Uterine smooth muscle cell (primary cell): ENCODE measurements at places on chromosomes 3 and 15. TPM values are rescaled to one million over a fixed set of nuclear protein-coding genes. Genes with fewer than 3 reads are reported as not detected.

Gene PGBD4
- total RNA-seq = 2.0 and 2.6 TPM in 2 replicates

Gene ZNF774
- 1.1 and 2.5 TPM in 2 replicates for total RNA-seq

Gene GRK7
- under 0.01 TPM in 1 of 2 replicates, not detected in the other for total RNA-seq

Gene GOLGA8G
- total RNA-seq = not detected in 2 replicates

Gene HYAL2
- 65.6 and 66.0 TPM in 2 replicates for total RNA-seq

Gene SNTN
- not detected in 2 replicates for total RNA-seq

Gene MST1R
- 0.25 and 0.33 TPM in 2 replicates for total RNA-seq

Gene UACA
- 152 and 235 TPM in 2 replicates for total RNA-seq

Gene DUOX2
- total RNA-seq = under 0.01 TPM in 1 of 2 replicates, not detected in the other

Gene P3H2
- total RNA-seq = 14.1 and 15.7 TPM in 2 replicates

Gene SAXO2
- total RNA-seq = 0.22 and 0.37 TPM in 2 replicates

Gene ATP13A4
- total RNA-seq = 0.50 and 0.55 TPM in 2 replicates

Gene PDZRN3
- 22.8 and 27.7 TPM in 2 replicates for total RNA-seq

Gene PIK3CA
- 42.8 and 46.5 TPM in 2 replicates for total RNA-seq

Gene PP2D1
- total RNA-seq = not detected in 2 replicates
